ENCODE measurements at places on chromosomes 1 and 21.

DNA sequence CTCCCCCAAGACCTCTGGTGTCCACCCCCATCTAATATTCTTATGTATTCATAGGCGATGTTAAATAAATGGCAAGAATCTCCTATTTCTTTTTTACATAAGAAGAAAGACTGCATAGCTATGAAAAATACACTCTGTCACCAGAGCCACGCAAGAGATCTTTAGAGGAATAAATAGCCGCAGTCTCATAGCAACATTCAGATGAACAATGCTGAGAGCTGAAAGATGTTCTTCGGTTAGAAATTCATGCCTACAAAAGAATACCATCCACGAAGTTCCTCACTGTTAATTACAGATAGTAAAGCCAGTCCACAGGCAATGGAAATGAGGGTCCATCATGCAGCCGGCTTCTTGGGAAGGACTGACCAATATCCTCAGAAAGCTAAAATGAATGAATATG, 76.0 kb upstream of the SOD1 start:
- no peak for DNase-seq

DNA sequence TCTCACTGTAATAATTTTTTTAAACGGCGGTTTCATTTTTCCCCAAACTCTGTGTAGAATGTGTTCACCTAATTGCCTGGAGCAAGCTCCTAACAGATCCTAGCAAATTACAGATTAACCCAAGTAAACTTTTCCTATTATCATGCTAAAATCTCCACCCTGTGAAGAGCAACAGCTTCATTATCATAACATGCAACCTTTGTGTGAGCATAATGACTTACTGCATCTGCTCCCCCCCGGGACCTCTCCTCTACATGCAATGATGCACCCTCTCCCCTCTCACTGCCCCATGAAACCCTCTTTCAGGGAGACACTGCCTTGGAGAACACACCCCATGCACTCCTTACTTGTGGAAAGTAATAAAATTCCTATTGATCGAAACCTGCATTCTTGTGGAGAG, 717.0 kb upstream of the TMPRSS15 start:
- DNase-seq: no peak

GRCh38 chr1:47738560-47739182, 258.5 kb downstream of the TRABD2B start:
- no peak for DNase-seq

GRCh38 chr1:16727190-16728111, 12.9 kb upstream of the RNU1-4 start:
- DNase-seq: no peak

- no peak for DNase-seq
Observed at GRCh38 chr1:205359771-205360565, 3.2 kb upstream of the KLHDC8A start.

GRCh38 chr21:35099310-35099709, 50.2 kb upstream of the RUNX1 start:
- no peak for DNase-seq

DNA sequence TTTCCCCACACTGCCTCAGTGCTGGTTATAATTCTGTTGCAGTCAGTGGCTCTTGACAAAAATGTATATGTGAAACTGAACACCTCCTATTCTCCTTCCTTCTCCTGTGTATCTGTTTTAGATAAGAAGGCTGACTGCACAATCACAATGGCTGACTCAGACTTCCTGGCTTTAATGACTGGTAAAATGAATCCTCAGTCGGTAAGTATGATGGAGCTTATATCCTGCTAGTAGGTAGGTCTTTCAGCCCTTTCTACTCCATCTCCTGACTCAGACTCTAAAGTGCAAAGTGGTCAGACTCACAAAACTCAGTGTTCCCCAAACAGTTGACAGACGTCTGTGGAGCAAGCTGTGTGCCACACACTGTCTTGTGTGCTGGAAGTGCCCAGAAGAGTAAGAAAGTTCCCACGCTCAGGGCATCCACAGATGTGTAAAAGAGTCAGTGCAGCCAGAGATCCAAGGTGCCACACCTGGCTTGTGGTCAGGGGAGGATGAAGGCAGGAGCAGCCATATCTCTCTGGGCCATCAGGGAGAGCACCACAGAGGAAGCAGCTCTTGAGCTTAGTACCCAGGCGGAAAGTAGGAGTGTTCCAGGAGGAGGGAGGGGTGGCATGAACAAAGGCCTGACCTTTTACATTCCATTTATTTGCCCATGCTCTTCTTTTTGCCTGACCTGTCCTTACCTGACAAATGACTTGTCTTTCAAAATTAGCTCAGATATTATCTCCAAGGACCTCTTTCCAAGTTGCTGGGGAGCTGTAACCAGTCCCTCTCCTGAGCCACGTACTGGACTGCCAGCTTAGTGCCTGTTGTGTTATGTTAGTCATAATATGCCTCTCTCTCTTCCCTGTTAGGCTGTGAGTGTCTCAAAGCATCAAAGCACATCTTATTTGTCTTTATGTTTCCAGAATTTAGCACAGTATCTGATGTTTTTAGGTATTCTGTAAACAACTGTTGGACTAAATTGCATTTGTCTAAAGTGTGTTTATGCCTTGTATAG, 14.0 kb upstream of the PODN start:
- no peak for DNase-seq

DNA sequence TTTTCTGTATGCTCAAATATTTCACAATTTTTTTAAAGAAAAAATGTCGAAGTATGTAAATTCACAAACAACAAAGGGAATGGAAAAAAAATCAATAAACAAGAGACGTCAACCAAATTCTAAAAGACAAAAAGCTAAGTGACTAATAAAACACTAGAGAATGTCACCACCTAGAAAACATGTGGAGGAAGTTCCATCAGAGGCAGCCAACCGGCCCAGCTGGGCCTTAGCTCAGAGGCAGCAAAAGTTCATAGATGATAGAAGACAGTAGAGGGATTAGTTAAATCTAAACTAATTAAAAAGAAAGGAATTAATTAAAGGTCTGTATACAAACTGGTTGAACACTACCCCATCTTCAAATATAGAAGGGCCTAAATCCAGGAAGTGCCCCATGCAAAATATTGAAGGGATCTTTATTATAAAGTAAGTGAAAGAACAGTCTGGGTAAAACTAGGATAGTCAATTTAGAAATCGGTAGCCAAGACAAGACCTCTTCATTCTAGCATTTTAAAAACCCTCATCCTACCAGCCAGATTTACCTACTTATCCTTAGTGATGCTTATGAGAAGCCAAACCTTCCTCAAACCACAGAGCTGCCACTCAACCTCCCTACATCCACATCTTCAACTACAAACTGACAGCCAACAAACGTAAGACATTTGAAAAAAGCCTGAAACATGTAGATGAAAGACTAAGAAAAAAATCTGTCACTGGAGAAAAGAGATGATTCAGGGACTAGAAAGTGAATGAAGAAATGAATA, 23.7 kb downstream of the MRPL39 start:
- DNase-seq: no peak
